ENCODE measurements at places on chromosomes 7 and 10.

- DNase-seq = no peak
Measured at GRCh38 chr7:81869670-81870069, 99.8 kb upstream of the HGF start.

DNA sequence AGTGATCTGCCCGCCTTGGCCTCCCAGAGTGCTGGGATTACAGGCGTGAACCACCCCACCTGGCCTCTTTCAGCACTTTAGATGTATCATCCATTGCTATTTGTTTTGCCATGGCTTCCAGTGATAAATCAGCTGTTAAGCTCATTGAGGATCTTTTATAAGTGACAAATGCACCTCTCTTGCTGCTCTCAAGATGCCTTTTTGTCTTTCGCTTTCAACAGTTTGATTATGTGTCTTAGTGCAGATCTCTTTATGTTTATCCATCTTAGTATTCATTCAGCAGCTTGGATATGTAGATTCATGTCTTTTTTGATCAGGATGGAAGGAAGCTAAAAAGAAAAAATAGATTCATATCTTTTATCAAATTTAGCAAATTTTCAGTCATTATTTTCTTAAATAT lies 105.6 kb downstream of the MAPK8 start:
- DNase-seq = no peak

DNA sequence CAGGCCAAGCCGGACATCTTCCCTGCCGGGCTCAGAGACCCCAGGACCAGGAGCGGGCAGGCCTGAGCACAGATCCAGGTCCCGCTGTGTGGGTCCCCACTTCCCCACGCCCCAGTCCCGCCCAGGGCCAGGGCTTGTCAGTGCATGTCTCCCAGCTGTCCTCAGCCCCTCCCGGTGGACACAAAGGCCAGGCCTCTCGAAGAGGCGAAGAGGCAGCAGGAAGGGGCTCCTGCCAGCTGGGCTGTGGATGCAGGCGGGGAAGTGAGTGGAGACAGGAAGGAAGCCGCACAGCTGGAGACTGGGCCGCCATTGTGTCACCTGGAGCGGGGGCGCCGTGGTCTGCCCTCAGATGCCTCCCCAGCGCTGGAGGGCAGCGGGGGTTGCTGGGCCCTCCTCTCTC lies 4.8 kb downstream of the GRIFIN start:
- DNase-seq = no peak

DNA sequence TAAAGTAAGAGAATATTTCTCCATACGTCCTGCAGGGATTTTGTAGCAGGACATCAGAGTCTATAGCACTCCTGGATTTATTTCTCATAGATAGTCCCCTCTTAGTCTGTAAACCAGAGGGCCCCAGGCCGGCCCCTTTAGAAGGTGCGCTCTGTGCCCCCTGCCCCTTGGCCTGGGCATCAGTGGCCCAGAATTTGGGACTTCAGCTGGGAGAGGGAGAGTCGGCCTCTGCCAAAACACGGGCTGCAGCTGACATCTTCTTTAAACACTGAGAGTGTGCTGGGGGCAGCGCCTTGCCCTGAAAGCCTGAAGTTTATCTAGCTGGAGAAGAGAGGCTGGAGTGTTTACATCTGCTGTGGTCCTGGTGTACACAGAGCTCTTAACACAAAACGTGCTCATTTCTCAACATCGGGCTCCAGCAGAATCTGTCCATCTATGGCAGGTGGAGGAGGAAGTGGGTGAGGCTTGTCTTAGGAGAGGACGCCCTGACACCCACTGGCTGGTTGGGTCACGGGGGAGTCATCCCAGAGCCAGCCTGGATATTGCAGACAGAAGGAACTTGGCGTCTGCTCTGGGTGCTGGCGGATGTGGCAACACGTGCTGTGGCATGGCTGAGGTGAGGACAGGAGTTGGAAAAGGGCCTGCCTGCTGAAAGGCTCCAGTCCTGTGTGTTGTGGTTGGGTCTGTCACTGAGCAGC lies 5.0 kb upstream of the TACR2 start:
- no peak for DNase-seq

- no peak for DNase-seq
Measured at GRCh38 chr10:5663692-5664427, 2.5 kb downstream of the ASB13 start.

DNA sequence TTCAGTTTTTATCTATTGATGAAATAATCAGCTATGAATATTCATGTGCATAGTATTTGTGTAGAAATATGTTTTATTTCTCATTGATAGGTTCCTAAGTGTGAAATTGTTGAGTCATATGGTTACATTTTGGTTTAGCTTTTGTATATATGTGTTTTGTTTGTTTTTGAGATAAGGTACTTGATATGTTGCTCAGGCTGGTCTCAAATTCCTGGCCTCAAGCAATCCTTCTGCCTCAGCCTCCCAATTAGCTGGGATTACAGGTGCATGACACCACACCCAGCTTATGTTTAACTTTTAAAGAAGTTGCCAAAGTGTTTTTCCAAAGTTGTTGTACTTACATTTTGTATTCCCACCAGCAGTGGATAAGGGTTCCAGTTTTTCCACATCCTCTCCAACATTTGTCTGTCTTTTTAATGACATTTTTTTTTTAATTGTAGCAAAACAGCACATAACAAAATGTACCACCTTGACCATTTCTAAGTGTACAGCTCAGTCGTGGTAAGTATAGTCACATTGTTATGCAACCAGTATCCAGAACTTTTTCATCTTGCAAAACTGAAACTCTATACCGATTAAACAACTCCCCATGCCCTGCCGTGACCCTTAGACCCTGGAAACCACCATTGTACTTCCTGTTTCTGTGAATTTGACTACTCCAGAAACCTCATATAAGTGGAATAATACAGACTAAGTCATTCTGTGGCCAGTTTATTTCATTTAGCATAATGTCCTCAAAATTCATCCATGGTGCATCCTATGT lies 12.6 kb upstream of the UBE2D1 start:
- no peak for DNase-seq

- no peak for DNase-seq
Measured at GRCh38 chr10:59435707-59436106, 73.4 kb upstream of the FAM13C start.

- DNase-seq = no peak
Measured at GRCh38 chr10:19946791-19947190, 130.6 kb downstream of the PLXDC2 start.

GRCh38 chr7:47232751-47233412 lies 349.0 kb downstream of the TNS3 start:
- DNase-seq = no peak

DNA sequence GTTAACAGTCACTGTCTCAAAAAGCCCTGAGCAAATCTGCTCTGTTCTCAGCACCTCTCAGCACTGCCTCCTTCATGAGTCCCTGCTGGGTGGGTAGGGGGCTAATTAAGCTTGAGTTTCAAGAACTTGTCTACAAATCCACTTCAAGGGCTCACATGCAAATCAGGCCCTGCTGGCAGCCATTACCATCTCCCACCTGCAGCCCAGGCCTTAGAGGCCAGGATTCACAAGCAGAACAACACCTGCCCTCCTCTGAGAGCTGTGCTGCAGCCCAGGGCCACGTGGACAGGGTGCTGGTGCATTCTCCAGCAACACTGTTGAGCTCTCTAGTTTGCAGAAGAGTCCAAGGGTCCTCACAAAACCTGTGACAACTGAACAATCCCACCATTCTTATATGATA lies 119.2 kb downstream of the DPP6 start:
- no peak for DNase-seq

- no peak for DNase-seq
Measured at GRCh38 chr10:66786709-66787108, 139.1 kb upstream of the LRRTM3 start.

DNA sequence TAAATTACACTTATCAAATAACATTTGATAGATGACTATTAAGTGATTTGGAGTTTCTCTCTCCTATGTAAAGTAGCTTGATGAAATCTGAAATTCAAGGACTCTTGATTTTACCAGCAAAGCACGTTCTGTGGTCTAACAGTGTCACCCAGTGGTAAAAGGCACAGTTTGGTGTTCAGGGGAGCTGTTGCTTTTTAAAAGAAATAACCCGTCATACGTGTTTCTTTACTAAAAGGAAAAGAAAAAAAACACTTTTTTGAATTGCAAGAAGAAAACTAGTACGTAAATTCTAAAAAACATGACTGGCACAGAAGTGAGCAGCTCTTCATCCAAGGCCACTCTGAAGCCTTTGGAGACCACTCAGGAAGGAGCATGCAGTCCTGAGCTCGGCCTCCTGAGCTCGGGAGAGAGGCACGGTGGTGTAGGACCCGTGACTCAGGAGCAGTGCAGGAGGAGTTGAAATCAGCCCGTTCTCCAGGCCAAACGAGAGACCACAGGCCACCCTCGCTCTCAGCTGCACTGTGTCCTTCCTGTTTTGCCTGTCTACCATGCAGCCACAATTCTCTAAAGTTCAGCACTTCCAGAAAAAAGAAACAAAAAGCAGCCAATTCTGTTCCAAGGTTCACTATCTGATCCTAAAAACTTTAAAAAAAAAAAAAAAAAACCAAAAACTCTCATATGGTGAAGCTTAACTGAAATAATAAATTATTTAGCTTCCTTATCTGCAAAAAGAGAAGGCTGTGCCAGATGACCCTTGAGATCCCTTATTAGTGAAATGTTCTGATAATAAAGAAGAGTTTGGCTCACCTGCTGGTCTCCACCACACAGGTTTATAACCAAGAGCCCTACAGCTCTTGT lies 212.6 kb upstream of the FRMD4A start:
- DNase-seq = no peak

DNA sequence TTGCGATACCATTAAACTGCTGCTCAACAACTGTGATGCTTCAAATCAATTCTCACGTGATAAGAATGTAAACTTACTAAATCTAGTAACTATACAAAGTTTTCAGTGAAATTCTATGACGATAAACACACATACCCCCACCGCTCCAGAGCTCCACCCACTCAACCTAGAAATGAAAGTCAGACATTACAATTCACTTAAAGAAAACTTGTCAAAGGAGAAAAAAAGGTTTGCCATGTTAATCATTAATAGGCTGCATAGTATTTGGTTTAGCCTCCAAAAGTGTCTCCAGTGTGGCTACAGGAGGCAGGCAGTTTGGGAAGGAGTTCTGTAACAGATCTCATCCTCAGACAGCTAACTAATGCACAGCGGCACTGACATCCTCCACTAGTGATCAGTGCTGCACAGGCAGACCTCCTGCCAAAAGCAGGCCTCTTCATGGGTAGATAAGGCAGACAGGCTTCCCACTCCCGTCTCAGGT lies 3.1 kb downstream of the HERPUD2 start:
- DNase-seq = peak; percentile 43

DNA sequence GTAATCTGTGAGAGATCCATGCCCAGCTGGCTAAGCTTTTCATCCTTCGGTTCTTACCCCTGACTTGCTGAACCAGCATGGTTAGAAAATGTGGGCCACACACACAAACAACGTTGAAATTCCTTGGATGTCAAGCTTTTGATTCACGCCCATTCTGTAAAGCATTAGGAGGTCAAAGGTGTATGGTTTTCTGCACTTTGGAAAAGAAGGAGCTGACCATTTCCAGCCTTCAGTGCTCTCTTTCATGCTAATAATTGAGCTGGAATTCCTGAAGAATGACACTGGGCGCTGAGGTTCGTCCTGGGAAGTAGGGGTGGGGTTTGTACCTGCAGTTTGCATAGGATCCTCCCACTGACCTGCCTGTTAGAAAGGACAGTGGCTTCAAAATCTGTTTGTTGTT lies 23.1 kb downstream of the KLF6 start:
- no peak for DNase-seq

- DNase-seq = no peak
Measured at GRCh38 chr10:126198681-126199080, 189.6 kb downstream of the ADAM12 start.

DNA sequence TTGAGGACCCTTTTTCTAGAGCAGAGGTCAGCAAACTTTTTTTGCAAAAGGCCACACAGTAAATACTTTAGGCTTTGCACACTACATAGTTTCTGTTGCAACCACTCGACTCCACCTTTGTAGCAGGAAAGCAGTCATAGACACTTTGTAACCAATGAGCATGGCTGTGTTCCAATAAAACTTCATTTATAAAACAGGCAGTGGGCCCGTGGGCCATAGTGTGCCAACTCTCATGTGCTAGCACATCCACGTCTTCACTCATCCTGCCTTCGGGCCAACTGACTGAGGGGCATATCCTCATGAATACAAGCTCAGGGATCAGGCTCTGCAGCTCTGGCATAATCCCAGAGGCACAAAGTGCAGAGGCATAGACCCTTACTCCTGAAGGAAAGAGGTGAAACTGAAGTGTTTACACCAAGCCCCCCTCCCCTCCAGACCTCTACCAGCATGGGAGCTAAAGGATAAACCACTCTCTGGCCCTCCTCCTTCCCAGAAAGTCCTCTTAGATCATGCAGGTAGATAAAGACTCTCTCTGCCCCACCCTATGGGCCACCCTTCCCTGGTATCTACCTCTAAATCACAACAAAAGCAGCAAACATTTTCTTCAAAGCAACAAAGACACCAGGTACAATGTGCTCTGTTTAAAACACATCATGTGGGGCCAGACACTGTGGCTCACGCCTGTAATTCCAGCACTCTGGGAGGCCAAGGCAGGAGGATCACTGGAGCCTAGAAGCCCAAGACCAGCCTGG lies 71.0 kb downstream of the DLG5 start:
- DNase-seq = no peak

DNA sequence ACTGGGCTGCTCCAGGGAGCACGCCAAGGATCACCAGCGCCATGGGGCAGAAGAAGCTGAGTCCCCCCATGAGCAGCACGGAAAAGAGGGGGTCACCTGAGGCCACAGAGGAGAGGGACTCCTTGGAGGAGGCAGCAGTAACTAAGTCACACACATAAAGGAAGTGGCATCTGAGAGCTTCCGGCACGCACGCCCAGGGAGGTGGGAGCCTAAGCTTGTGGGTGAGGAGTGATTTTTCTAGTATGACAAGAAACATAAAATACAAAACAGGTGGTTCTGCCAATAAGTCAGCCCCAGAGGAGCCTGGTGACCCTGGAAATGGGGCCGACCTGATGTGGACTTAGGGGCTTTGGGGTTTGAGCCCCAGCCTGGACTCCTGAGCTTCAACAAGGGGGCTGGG lies 60.8 kb downstream of the CARD11 start:
- no peak for DNase-seq

DNA sequence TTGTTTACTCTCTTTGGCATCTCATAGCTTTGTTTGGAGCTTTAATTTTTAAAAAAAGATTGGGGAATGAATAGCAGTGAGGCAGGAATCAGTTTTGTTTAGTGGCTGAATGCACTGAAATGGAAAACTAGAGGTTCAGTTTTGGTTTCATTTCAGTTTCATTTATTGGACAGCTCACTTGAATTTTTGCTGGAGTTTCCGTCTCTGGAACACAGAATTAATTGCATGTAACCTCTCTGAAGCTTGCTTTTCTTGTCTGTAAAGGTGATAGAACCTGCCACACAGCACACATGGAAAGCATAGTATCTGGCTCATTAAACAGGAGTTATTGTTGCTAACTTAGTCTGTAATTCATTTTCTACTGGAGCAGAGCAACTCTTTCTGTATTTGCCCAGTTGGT lies 7.1 kb downstream of the GRM8 start:
- no peak for DNase-seq

- DNase-seq = no peak
Measured at GRCh38 chr10:43012578-43012977, 64.3 kb upstream of the RET start.

DNA sequence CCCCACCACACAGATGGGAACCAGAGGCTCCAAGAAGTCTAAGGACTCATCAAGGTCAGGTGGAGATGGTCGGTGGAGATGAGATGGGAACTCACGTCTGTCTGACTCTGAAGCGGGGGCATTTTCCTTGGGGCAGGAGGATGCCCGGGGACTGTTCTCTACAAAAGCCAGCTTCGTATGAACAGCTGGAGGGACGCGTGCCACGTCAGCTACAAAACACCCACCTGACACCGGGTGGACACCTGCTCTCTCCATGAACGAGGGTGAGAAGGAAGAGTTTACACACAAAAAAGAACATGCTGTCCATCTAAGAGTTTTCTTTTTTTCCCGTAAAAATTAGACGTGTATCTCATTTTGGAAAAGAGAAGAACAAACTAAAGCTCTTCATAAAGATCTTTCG lies 47.7 kb downstream of the C10orf143 start:
- DNase-seq = no peak

Measured in CMK (cell line).